ENCODE measurements at places on chromosomes 1 and 21.

GRCh38 chr1:184854496-184855140 is 100.0 kb upstream of the EDEM3 start:
- ATAC-seq = no peak

GRCh38 chr21:17387030-17387617 is 125.7 kb upstream of the CXADR start:
- ATAC-seq = peak; percentile 31

- peak; percentile 48 for ATAC-seq
These were observed 40.0 kb upstream of the IKBKE start for GRCh38 chr1:206430031-206430983.

DNA sequence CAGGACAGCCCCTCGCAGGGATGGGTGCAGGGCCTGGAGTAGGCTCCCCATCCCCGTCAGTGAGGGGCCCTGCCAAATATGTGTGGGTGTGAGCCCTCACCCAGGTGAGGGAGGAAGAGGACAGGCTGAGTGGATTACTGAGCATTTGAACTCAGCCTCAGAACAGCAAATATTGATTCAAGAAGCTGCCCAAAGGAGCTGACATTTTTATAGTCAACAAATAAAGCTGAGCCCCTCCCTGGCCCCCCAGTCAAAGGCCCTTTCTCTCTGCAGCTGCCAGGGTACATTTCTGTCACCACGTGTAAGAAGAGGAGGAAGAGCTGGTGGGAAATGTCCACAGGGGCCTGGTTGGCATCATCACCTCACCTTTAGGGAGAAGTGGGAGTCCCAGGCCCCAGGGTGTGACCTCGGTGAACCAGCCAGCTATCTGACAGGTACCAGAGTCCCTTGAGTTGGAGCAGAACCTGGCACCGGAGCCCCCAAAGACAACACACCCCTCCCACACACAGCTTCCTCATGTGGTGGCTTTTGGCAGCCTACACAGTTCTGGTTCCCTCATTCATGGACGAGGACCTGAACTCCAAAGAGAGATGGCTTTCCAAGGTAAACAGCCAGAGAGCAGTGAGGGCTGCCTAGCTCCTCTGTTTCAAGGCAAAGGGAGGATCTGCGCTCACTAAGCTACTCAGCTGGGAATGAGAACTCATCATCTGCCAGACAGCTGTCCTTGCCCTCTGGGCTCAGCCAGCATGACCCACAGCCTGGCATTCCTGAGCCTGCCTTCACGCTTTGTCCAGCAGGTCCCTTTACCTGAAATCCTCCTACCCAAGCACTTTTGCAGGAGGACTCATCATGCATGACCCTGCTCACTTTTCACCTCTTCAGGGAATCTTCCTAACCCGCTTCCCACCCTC is 43.0 kb upstream of the TENT5C start:
- no peak for ATAC-seq

GRCh38 chr1:5863238-5863637 is 129.0 kb downstream of the NPHP4 start:
- no peak for ATAC-seq

DNA sequence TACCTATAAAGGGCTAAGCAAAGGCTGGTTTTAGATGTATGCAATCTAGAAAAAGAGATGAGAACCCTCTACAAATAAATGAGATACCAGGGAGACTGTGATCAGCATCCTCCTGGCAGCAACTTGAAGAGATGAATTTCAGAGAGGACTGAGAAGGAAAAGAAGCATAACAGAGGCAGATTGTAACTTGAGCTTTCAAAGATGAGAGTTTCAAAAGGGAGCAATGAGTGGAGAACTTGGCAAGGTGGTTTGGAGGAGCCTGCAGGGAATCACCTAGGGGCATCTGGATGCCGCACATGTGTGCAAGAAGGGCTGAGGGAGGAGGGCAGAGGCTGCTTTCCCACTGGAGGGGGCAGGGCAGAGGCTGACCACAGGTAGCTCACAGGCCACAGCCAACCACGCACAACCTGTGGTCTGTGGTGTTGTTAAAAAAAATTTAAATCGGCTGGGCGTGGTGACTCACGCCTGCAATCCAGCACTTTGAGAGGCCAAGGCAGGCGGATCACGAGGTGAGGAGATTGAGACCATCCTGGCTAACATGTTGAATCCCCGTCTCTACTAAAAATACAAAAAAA is 50.2 kb downstream of the PCNX2 start:
- ATAC-seq = no peak

- ATAC-seq = no peak
These were observed 67.6 kb downstream of the SEC16B start for GRCh38 chr1:177902266-177902665.

DNA sequence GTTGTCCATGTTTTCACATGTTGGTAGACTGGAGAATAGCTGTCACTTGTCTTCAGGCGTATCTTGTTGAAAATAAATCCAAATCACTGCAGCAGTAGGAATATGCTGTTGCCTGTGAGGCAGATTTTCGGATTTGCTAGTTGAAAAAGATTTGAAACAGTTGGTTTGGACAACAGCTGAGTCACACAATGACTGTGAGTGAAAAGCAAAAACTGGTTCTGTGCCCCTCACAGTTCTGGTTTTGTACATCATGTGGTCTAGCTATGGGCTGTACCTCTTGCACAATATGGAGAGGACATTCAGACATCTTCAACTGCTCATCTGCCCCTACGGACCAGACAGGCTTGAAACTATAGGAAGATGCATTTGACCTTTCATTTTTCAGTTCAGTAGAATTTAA is 1.8 kb downstream of the ARF1 start:
- ATAC-seq = no peak

DNA sequence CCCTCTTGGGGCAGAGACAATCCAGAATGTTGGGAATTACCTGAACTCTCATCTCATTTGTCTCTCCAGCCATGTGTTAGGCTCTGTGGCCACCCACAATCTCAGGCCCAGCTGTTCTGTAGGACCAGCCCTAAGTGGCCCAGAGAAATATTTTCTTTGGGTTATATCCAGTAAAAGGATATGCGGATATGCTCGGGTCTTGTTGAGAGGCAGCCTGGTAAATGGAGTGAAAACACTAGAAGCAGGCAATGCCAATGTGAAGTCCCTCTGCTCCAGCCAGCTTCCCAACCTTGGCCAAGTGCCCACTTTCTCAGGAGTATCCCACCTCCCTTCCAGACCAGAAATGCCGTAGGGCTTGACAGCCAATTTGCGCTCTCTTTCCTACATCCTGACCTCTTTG is 192.2 kb downstream of the ST6GALNAC3 start:
- no peak for ATAC-seq

DNA sequence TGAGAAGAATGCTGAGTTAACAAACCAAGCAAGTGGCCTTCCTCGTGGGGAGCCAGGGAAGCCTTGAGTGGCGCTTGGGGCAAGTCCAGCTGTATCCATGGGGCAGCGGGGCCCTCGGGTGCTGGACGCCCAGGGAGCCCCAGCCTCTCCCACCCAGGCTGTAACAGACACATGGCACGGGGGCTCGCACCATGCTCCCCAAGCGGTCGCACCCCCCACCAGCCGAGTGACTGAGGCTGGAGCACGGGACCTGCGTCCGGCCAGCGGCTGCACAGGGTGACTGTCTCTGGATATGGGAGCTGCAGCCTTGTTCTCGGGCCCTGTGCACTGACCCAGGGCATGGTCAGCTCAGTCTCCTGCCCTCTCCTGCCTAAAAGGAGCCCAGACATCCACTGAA is 53.9 kb upstream of the ACTRT2 start:
- ATAC-seq = no peak

GRCh38 chr1:180916012-180916770 is 3.5 kb downstream of the KIAA1614 start:
- ATAC-seq = no peak

DNA sequence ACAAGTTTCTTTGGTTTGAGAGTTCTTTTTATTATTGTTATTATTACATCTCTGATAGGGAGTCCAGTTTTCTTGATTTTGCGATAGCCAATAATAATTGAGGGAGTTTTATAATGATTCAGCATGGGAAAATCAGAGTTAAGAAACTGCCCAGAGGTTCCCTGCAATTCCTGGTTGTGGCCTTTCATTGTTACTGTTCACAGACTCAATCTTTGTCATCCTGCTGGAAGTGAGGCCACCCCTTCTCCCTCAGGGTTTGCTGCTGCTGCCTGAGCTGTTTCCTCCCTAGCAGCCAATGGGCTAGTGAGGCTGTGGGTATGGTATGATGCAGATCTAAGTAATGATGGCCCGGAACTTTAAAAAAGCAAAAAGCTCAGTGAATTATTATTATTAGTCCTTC is 50.2 kb upstream of the TACSTD2 start:
- no peak for ATAC-seq

- no peak for ATAC-seq
These were observed 13.9 kb upstream of the PDIK1L start for GRCh38 chr1:26097696-26098095.

DNA sequence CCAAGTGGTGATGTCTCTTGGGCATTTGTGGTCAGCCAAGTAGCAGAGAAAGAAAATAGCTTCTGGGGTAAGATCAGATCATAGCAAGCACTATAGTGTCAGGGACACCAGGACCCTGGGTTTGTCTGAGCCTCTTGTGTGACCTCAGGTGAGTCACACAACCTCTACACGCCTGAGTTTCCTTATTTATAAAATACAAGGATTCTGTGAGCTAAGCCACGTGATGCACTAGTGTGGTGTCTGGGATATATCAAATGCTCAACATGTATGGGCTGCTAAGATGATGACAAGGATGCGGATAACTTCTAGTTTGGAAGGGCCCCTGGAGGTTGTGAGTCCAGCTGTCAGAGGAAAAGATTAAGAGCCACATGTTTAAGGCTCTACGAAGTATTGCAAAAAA is 24.5 kb upstream of the ZNF436 start:
- no peak for ATAC-seq

- no peak for ATAC-seq
These were observed 112.8 kb upstream of the USP25 start for GRCh38 chr21:15616864-15617574.

DNA sequence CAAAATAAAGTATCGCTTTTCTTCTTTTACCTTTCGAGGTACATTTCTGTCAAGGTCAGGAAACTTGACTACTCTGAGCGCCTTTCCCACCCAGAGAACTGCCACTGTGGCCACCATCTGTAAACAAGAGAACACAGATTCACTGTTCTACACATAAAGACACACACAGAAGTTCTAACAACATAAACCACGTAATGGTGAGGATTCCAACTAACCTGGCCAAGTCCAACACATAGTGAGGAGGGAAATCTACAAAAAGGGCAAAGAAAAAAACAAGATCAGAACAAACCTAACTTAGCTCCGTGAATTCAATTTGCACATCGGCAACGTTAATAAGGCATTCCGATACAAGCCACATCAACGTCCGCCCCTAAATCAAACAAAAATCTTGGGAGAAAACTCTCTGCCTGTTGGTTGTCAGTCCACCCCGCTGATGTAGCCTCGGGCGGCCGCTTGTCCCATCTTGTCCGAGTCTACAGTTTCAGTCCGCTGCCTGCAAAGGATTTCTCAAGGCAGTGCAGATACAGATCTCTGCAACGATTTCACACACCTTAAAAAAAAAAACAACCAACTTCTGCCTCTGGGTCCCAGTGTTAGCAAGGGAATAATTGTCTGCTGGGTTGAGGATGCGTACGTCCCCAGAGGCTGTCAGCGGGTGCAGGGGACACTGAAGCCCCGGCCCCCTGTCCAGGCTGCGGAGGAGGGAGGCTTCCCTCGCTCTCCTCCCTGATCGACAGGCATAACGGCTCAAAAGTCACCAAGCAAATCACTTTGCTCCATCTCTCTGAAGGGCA is 1.0 kb downstream of the SLC35D1 start:
- no peak for ATAC-seq

DNA sequence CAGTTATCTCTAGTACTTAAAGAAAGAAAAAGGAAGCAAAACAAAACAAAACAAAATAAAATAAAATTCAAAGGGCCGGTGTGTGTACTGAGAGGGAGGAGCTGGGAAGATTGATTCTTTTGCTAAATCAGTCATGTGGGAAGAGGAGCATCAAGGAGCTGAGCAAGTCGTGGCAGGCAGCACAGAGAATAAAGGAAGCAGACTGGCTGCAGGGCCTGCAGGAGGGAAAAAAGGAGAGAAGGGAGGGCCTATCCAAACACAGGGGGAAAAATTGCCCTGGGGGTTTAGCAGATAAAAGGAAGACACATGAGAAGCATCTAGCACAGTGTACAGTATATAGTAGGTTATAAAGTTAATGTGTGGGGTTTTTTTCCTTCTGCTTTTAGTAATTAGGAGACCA is 27.6 kb downstream of the AGO4 start:
- no peak for ATAC-seq

DNA sequence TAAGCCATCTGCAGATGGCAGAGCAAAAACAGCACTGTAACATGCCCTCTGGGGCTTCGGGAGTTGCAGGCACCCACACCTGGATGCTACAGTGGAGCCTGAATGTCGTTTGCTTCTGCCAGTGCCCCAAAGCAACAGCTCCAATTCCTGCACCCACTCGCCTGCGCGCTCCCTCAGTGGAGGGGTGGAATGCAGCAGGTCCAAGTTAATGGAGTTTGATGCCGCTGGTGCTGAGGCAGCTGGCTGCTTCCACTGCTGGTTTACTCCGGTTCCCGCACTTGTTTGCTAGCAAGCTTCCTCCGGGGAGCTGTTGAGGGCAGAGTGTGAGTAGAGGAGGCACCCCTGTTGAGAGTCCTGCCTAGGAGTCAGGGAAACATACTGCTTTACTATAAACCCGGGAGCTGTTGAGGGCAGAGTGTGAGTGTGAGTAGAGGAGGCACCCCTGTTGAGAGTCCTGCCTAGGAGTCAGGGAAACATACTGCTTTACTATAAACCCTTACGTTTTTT is 584.0 kb upstream of the TMPRSS15 start:
- peak; percentile 41 for ATAC-seq

GRCh38 chr1:224393294-224393693 is 36.6 kb downstream of the CNIH4 start:
- no peak for ATAC-seq

GRCh38 chr1:162565460-162565859 is 3.9 kb downstream of the UAP1 start:
- ATAC-seq = no peak

DNA sequence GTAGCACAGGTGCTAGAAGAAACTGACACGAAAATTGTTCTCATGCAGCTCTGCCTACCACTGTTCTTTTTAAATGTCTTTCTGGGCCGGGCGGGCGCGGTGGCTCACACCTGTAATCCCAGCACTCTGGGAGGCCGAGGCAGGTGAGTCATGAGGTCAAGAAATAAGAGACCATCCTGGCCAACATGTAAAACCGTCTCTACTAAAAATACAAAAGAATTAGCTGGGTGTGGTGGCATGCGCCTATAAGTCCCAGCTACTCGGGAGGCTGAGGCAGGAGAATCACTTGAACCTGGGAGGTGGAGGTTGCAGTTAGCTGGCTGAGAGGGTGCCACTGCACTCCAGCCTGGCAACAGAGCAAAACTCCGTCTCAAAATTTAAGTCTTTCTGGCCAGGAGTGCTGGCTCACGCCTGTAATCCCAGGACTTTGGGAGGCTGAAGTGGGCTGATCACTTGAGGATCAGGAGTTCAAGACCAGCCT is 947 bp upstream of the RIT1 start:
- ATAC-seq = no peak

All from stimulated activated memory B cell treated with anti-CD40 and anti-IgM and Interleukin-4, amounts not matched to agents 10 μg/mL and 1 μg/mL and 100 μg/mL, for 72 hours (primary cell).